Camera-type eye (tissue), 1 donor: ENCODE measurements at places on chromosomes 3 and 15. TPM values are rescaled to one million over a fixed set of nuclear protein-coding genes. Genes with fewer than 3 reads are reported as not detected.

Gene MYRIP
- total RNA-seq = 8.6 TPM

Gene TMC3
- total RNA-seq = 0.22 TPM

Gene NPAP1
- total RNA-seq = 0.27 TPM

Gene GORASP1
- 51.3 TPM for total RNA-seq

Gene RBPMS2
- 0.93 TPM for total RNA-seq

Gene SCG3
- 36.4 TPM for total RNA-seq

Gene SLC9C1
- 1.5 TPM for total RNA-seq

Gene SYNPR
- 21.0 TPM for total RNA-seq

Gene MST1R
- 1.8 TPM for total RNA-seq
